ENCODE measurements at places on chromosomes 4 and X. TPM values are rescaled to one million over a fixed set of nuclear protein-coding genes. Genes with fewer than 3 reads are reported as not detected.

MAGEE2 gene
- not detected for total RNA-seq

NLGN4X gene
- total RNA-seq = not detected

CTAG1A gene
- not detected for total RNA-seq

ZMAT1 gene
- total RNA-seq = 0.37 TPM

MAGEB16 gene
- total RNA-seq = not detected

AFM gene
- total RNA-seq = not detected

RTL9 gene
- total RNA-seq = 0.39 TPM

PDGFRA gene
- total RNA-seq = 254 TPM

MND1 gene
- 8.0 TPM for total RNA-seq

ARHGAP24 gene
- 59.9 TPM for total RNA-seq

CT45A5 gene
- not detected for total RNA-seq

LONRF3 gene
- total RNA-seq = not detected

NAP1L3 gene
- 1.1 TPM for total RNA-seq

FOXP3 gene
- total RNA-seq = not detected

GPM6B gene
- 40.8 TPM for total RNA-seq

GATA1 gene
- not detected for total RNA-seq

STK32B gene
- total RNA-seq = 3.7 TPM

ZBTB33 gene
- total RNA-seq = 15.4 TPM

ARHGEF9 gene
- 13.5 TPM for total RNA-seq

NLGN3 gene
- total RNA-seq = 0.37 TPM

HAND2 gene
- total RNA-seq = 15.4 TPM

MID2 gene
- total RNA-seq = 12.9 TPM

MAPK10 gene
- total RNA-seq = 3.9 TPM

CT55 gene
- not detected for total RNA-seq

FAM184B gene
- total RNA-seq = not detected

GPR119 gene
- total RNA-seq = not detected

CHRDL1 gene
- 1.4 TPM for total RNA-seq

CXCL11 gene
- not detected for total RNA-seq

RAB9B gene
- 0.20 TPM for total RNA-seq

ZCCHC13 gene
- total RNA-seq = not detected

DUX4 gene
- total RNA-seq = not detected

KCNE5 gene
- 0.98 TPM for total RNA-seq
